ENCODE measurements at places on chromosomes 2 and 18.

GRCh38 chr2:115569547-115569946, 1127.1 kb downstream of the DPP10 start:
- no peak for DNase-seq

- DNase-seq = no peak
Measured at GRCh38 chr2:128563348-128563687, 244.7 kb upstream of the HS6ST1 start.

DNA sequence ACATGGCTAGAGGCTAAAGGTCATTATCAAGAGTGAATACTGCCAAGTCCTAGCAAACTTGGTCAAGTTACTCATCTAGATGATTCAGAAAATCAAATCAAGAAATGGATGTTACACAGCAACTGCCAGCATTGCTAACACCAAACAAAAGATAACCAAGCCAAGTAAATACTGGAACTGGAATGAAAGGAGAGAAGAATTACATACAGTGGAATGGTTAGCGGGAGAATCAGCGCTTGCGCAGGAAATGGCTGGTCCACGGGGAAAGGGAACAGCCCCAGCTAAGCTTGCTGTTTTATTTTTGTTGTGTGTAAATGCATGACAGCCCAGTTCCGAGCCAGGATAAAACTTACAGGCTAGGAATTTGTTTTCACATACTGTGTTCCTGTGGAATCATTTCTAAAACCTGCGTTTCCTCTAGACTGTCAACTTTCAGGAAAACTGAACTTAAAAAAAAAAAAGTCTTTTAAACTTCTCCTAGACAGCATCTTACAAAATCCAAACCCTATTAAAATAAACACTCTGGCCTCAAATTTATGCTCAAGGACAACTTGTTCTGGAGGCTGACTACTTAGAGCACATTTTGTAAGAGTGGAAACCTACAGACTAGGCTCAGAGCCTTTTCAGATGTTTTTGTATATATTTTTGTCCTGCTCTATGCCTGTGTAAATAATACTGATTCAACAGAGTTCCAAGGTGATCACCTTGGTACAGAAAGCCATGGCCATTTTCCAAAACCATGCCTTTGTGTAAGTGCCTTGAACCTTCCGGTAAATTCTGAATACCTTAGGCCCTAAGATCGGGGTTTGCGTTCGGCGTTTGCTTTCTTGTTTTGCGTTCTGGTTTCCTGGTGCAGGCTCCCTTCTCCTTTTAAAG, 30.7 kb upstream of the TXNDC2 start:
- no peak for DNase-seq

DNA sequence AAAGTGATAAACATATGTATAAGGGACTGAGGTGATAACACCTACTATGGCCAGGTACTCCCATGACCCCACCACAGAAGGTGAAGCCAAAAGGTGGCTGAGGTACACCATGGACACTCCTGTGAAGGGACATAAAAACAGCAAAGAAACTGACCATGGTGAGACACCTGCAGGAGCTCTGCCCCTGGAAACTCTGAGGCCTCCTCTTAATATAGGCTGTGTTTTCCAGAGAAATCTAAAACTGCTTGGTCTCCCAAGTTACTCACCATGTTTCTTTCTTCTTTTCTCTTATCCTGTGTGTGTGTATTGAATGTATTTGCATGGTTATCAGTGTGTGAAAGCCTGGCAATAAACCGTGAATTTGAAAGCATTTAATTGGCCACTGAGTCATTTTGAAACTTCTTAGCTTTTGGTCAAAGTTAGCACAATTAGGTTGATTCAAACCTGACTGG, 739.3 kb upstream of the GCFC2 start:
- no peak for DNase-seq

DNA sequence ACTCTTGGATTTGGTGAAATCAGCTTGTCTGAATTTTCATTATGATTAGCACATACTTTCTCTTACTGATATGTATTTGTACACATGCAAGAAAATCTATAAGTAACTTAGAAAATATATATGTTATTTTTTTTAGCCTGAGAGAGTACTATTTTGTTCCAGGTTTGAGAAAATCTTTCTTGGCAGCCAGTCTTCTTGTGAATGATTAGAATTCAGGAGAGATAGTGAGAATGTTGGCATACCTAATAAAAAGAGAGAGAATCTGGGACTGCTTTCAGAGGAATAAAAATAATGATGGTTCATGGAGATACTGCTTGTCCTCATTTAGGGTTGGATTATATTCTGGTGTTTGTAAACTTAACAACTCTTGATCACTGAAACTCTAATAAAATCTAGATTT, 44.4 kb upstream of the RIT2 start:
- no peak for DNase-seq

DNA sequence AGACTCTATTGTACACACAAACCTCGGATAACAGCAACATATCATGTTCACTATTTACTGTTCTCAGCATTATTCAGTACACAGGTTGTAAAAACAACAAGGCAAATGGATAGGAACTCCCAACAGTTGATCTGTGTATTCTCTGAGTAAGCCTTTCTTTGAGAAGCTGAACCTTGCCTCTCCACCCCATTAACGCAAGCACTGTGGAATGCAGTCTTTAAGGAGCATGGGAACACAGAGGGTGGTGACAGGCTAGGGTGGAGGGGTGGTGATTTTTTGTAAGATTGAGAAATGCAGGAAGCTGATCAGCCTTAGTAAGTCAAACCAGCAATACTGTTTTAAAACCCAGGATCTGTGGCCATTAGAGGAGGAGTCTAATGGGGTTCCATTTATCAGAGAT, 19.6 kb upstream of the SERPINB11 start:
- DNase-seq = no peak

Data from stimulated activated CD8-positive, alpha-beta memory T cell treated with anti-CD3 and anti-CD28 coated beads, Interleukin-12 subunit alpha, Interleukin-12 subunit beta, amount 100 ng/mL, for 4 hours (primary cell).